Fibroblast of the conjunctiva (primary cell): ENCODE measurements at places on chromosomes 6 and 20.

DNA sequence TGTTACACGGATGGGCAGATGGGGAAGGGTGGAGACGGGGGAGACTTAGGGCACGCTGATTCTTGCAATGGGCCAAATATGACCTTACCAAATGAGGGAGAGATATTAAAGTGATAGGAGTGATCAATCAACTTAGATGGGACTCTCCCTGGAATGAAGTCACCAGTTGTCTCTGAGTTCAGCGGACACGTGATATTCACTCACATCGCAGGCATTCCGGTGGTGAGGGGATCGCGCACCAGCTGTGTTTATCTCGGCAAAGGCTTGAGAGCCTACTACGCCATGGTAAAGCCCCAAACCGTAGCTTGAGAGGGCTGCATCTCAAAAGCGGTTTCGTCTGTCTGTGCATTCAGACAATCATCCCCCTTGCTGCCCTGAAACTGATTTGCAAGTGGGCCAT lies 5.5 kb downstream of the BMP7 start:
- DNase-seq = no peak

- DNase-seq = peak; percentile 86
Observed at GRCh38 chr6:42782689-42783176, 881 bp downstream of the BICRAL start.

DNA sequence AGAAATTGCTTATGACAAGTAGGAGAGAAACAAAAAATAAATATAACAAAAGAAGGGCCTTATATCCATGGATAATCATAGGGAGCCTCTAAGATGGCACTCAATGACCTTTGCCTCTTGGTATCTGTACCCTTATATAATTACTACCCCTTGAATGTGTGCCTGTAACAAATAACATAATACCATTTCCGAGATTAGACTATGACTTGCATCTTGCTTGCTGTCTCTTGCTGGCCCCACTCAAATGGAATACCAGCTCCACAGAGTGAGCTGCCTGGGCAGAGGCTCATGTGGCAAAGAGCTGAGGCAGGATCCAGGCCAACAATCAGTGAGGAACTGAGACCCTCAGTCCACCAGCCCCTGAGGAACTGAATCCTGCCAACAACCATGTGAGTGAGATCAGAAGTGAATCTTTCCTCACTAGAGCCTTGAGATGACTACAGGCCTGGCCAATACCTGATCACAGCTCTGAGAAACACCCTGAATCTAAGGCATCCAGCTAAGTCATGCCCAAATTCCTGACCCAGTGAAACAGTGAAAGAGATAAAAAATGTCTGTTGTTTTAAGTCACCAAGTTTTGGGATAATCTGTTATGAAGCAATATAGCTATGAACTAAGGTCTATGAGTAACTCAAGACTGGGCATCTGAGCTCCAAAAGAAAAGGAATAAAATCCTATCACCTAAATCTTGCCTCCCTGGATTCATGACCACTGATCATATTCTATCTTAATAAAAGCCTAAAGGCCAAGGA lies 5.5 kb downstream of the KATNA1 start:
- DNase-seq = no peak

DNA sequence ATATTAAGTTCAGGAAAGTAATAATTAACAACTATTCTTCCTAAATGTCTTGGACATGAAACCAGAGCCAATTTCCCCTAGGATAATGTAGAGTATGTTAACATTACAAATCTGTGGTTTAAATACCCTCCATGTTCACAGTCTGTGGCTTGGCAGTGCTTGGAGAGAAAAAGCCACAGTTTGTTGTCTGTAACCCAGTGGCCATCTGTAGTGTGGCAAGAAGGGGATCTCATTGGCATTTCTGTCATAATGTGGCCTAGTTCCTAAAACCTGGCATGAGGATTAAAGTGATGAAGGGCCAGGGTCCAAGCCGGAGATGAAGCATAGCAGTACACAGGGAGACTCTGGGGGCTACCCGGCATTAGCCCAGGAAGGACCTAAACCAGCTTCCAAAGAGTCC lies 31.2 kb downstream of the SYNE1 start:
- no peak for DNase-seq

DNA sequence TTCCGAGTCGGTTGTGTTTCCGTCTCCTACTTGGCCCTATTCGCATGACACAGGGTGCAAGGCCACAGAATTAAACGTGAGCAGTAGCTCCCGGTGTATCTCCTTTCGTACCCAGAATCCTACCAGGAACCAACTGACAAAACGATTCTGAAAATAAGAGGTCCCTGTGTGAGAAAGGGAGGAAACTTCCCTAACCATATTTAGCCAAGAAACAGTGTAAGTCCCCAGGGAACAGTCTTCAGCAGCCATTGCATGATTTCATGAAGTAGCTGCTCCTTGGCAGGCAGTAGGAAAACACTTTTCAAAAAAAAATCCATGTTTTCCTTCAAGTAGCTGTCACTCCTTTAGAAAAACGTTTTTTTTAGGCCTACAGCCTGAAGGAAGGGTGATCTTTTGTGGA lies 46.9 kb downstream of the PDE10A start:
- DNase-seq = peak; percentile 1

- peak; percentile 34 for DNase-seq
Observed at GRCh38 chr6:10316373-10316721, 98.5 kb downstream of the TFAP2A start.

DNA sequence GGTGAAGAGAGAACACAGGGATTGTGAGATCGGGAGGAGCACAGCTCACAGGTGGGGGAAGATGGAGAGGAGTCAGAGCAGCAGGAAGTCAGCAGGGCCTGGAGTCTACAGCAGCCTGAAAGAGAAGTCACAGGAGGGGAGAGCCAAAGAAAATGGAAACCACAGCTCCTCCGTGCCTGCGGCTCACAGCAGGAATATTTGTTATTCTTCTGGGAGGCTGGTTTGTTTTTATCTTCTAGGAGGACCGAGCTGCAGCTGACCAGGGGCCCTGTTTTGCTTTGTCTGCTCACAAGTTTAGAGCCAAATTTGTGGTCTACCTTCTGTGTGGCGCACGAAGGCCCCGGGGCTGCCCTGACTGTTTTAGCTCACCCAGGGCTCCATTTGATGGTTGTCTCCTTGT lies 81.8 kb downstream of the CLIC5 start:
- no peak for DNase-seq

DNA sequence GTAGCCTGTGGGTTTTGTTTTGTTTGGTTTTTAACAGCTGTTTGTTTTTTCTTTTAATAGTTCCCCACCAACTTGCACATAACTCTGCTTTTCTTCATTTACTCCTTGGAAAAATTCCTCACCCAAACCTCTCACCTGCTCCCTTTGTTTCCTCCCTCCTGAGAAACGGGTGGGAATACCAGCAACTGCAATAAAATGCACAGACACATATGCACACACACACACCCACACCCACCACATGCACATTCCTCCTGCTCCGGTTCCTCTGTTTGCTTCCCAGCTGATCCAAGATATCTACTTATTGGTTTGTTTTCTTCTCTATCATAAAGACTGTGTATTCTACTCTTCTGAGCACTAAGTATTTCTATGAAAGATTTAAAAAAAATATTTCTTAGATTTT lies 161.1 kb upstream of the EPHA7 start:
- no peak for DNase-seq

- DNase-seq = no peak
Observed at GRCh38 chr6:3625149-3625979, 126.1 kb downstream of the PXDC1 start.

GRCh38 chr6:111687652-111688051 lies 82.0 kb upstream of the TRAF3IP2 start:
- no peak for DNase-seq

DNA sequence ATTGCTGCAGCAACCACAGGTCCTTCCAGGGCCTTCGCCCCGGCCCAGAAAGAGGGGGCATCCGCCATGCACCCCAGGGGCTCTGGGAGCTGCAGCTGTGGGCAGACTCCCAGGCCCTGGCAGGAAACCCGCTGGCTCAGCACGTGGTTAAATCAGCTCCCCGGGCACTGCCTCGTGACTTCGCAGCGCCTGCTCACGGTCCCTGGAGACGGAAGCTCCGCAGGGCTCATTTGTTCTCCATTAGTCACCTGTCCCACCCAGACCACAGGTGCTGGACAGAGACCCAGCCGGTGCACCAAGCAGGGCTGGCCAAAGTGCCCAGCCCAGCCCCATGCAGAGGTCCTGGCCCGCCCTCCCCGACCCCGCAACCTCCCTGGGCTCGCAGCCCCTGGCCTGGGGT lies 14.7 kb downstream of the KCNQ2 start:
- no peak for DNase-seq

DNA sequence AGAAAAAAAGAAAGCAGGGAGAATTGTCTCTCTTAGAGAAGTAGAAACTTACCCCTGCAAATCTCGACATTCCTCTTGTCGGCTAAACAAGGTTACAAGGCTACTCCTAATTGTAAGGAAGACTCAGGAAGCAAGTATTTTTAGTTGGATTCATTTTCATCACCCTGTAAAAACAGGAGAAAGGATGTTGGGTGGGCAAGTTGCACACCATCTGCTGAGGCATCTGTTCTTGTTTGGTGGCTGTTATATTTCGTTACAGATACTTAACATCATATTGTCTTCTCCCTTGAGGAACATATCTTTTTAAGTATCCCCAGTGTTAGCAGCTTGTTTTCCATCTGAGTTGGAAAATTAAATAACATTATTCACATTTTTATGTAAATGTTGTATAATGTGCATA lies 187.5 kb downstream of the PLCB4 start:
- DNase-seq = no peak

GRCh38 chr6:163189609-163190008 lies 224.9 kb upstream of the QKI start:
- DNase-seq = no peak

- no peak for DNase-seq
Observed at GRCh38 chr6:104884867-104885517, 25.3 kb upstream of the HACE1 start.

GRCh38 chr20:22385602-22386305 lies 198.6 kb downstream of the FOXA2 start:
- no peak for DNase-seq

GRCh38 chr6:134343066-134343465 lies 25.2 kb upstream of the SGK1 start:
- no peak for DNase-seq

GRCh38 chr6:90677440-90677839 lies 90.6 kb upstream of the MAP3K7 start:
- no peak for DNase-seq

DNA sequence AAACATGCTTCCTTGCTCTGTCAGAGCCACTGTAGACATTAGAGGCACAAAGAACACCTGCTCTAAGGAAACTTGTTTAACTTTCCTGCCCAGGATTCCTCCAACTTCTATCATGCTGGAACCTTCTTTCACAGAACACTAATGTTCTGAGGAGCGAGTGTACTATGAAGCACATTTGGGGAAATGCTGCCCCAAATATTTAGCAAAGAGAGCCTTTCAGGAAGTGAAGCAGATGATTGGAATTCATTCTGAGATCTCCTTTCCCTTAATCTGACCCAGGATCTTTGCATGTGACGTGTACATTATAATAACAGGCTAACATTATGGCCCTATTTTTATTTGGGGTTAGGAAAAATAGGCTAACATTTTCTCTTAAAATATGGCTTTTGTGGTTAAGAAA lies 21.0 kb upstream of the FYN start:
- no peak for DNase-seq

GRCh38 chr6:137387096-137387764 lies 107.0 kb downstream of the OLIG3 start:
- no peak for DNase-seq

DNA sequence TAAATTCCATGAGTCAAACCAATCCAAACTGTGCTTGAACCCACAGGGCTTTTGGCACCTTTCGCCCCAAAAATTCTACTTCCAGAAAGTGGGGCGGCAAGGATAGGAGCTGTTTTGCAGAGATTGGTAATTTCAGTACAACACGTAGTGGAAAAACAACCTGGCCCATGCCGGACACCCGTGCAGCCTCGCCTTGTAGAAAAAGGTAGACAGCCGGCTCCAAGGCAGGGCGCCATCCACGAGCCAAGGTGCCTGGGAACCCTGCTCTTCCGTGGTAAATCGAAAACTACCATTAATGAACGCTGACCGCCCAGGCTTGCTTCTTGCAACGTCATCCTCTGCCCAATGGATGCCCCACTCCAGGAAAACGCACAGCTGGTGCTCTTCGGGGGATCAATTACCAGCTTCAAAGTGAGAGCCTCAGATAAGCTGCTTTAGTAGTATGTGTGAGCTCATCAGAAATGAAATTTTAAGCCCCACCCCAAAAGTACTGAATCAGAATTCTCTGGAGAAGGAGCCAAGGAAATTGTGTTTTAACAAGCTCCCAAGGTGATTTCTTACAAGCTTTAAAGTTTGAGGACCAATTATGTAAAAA lies 1.8 kb downstream of the OOEP start:
- DNase-seq = no peak

- DNase-seq = no peak
Observed at GRCh38 chr6:159959976-159960384, 8.9 kb upstream of the IGF2R start.

GRCh38 chr20:5949943-5950270 lies 426 bp downstream of the TRMT6 start:
- DNase-seq = no peak

GRCh38 chr6:150418827-150419594 lies 50.2 kb downstream of the IYD start:
- no peak for DNase-seq

- DNase-seq = no peak
Observed at GRCh38 chr6:4891141-4891540, 112.7 kb downstream of the RPP40 start.

GRCh38 chr6:13427801-13428582 lies 59.4 kb downstream of the GFOD1 start:
- DNase-seq = no peak

DNA sequence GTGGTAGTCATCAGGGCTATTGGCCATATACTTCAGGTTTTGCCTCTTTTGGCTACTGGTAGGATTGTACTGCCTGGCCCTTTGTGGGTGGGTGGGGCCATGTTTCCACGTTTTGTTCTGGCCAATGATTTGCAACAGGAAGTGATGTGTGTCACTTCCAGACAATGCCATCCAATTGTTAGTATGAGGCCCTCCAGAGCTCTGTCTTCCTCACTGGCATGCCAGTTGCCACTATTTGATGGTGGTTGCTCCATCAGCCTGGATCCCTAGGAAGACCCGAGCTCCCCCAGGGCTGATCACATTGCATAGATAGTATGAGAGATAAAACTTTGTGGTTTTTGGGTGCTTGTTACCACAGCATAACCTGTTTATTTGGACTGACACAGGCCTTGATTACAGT lies 7.7 kb upstream of the LRRN4 start:
- no peak for DNase-seq

DNA sequence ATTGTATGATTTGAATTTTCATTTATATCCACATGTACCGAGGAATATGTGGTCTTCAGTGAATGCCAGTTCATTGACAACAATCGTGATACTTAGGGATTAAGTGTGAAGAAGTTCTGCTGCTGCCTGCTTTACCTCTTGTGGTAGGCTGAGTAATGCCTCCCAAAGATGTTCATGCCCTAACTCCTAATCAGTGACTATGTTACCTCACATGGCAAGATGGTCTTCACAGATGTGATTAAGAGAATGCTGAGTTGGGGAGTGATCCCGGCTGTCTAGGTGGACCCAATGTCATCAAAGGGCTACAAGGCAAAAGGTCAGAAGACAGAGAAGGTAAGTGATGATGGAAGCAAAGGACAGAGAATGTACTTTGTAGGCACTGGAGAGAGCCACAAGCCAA lies 181.0 kb downstream of the FOXC1 start:
- DNase-seq = no peak
